ENCODE measurements at places on chromosomes 12 and 14. TPM values are rescaled to one million over a fixed set of nuclear protein-coding genes. Genes with fewer than 3 reads are reported as not detected.

SMOC1 gene
- not detected for total RNA-seq

NELL2 gene
- 0.26 TPM for total RNA-seq

TMEM30B gene
- 0.51 TPM for total RNA-seq

SRGAP1 gene
- total RNA-seq: 17.5 TPM

MGP gene
- 2.0 TPM for total RNA-seq

STON2 gene
- total RNA-seq: 52.5 TPM
